ENCODE measurements at places on chromosomes 12 and 14.

DNA sequence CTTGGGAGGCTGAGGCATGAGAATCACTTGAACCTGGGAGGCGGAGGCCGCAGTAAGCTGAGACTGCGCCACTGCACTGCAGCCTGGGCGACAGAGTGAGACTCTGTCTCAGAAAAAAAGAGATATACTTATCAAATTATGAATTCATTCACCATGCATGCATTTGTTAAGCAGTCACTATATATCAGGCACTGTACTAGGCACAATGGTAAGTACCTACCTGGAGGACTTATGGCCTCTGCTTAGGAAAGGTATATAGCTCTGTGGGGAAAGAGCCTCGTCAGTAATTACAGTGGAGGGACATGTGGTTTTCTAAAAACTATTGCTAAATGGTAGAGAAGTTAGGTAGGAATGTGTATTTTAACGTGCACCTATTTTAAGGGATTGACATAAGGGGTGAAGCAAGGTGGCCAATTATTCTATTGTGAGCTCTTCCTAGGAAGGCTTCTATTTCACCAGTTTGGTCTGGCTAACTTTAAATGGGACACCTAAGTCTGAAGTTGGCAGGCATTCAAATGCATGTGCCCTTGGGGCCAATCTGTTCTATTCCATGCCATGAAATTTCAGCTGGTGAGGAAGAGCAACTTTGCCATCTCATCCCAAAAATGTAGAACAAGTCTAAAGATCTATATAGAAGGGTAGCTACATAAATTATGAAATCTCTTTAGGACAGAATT lies 15.0 kb downstream of the TCP11L2 start:
- DNase-seq: no peak

- DNase-seq: no peak
Observed at GRCh38 chr12:66514581-66514980, 164.3 kb downstream of the GRIP1 start.

DNA sequence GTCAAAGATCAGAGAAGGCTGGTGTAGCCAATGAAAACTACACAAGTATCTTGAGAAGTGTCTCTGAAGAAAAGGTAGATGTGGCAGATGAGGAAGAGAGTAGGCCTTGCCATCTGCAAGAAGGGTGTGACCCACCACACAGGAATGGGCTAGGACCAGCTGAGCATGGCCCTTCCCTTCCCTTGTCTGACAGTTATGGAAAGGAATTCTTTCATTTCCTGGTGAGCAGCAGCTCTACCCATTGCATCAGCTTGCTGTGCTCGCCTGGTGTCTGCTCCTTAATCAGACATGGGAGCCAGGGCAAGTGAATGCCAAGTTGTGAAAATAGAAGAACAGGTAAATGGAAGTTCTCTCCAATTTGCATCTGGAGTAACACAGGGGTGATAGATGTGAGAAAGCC lies 145.2 kb upstream of the KRR1 start:
- DNase-seq: no peak

GRCh38 chr12:51056242-51056641 lies 8.1 kb downstream of the LETMD1 start:
- DNase-seq: no peak

DNA sequence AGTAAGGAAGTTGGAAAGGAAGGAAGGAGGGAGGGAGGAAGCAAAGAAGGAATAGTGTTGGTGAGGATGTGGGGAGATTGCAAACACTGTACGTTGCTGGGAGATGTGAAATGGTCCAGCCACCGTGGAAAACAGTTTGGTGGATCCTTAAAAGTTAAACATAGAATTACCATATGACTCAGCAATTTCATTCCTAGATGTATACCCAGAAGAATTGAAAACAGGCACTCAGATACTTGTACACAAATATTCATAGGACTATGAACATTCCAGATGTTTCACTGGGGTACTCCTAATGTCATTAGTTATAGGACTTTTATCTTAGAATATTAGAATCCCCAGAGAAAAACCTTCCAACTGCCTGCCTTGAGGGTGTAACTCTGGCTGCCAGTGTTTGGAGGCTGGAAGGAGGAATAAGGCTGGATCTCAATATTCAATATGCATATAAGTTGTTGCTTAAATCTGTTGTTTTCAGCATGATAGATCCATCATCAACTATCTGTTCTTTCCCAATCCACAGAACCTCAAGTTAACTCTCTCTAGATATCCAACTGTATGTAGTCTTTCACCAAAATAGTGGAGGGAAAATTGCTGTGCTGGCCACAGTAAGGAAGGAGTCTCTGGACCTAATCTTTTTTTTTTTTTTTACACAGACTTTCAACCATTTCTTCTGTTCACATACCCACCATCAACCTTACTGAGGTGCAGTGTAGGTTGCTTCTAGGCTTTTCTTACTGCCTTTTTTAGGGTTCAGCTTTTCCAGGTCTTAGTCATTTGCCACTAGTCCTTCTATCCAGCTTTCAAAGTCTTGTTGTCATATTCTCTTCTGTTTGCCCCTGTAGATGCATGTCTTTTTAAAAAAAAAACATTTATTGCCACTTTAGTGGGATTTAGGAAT lies 94.5 kb downstream of the DNAI7 start:
- DNase-seq: no peak

- no peak for DNase-seq
Observed at GRCh38 chr12:7079826-7080125, 12.5 kb downstream of the C1R start.

GRCh38 chr12:22653075-22653474 lies 28.1 kb downstream of the ETNK1 start:
- DNase-seq: no peak
